ENCODE measurements at places on chromosomes 11 and 22.

GRCh38 chr11:134063124-134063495, 5.8 kb upstream of the JAM3 start:
- no peak for DNase-seq

DNA sequence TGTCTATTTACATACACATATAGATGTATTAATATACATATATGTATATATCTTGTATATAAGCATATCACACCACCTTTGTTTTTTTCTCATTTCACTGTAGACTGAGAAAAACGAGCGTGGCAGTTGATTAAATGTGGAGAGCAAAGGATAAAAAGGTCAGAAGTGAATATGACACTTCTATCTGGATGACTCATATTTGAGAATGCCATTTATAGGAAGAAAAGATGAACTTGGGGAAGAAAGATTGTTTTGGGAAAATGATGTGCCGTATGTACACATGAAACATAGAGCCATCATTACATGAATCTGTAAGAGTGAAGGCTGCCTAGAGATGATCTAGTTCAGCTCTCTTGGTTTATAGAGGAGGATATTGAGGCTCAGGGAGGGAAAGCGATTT, 28.7 kb downstream of the AMOTL1 start:
- DNase-seq = peak; percentile 60

DNA sequence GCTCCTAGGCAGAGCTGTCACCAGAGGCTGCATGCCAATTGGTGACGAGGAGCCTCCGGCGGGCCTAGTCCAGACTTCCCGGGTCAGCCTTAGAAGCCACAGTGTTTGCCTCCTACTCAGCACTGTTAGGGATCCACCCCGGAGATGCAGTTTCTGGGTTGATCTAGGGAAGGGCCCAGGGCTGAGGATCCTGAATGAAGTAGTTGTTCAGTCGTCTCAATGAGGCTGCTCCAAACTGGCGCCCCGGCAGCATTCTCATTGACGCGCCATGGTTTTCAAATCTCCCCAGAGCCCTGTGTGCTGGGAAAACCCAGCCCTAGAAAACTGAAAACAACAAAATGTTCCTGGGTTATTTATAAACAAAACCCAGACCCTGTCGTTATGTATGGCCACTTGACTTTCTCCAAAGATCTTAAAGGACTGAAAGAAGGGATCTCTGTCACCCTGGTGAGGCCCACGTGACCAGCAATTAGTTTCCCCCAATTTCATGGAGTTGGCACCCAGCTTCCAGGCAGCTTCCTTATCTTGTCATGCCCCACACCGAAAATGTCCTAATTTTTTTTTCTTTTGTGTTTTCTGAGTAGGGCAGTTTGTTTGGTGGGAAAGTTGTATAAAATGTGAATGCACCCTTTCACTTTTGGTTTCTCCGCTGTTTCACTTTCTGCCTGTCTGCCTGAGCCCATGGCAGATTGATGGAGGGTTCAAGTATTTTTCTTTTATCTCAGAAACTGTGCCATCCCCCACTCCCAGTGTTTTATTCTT, 2.0 kb upstream of the EHD1 start:
- no peak for DNase-seq

DNA sequence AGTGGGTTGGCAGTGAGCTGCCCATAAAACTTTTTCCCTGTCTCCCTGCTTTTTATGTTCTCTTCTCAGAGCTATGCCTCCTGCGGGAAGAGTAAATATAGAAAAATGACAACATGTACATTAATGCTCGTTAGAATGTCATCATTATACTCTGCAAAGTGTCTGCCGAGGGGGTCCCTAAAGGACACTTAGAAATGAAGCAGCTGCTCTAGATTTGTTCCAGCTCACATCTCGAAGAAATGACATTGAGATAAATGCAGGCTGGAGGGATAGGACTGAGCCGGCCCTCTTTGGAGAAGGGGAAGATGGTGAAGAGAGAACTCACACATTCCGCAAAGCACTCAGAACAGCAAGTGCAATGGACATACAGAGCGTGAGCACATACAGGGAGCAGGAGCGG, 240.0 kb downstream of the NXPE2 start:
- DNase-seq = no peak

GRCh38 chr11:3148990-3149851, 15.9 kb downstream of the OSBPL5 start:
- DNase-seq = no peak

DNA sequence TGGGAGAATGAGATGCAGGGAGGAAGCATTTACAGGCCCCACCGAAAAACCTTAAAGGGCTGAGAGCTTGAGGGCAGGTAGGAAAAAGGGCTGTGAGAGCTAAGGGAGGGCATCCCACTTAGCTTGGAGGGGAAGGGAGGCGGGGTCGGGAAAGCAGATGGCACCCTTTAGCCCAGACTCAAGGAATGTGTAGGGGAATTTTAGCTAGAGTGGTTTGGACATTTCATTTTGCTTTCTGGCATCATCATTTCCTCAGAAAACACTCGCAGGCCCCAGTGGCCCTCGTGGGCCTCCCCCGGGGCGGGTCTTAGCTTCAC, 846 bp upstream of the STIM1 start:
- DNase-seq = no peak

DNA sequence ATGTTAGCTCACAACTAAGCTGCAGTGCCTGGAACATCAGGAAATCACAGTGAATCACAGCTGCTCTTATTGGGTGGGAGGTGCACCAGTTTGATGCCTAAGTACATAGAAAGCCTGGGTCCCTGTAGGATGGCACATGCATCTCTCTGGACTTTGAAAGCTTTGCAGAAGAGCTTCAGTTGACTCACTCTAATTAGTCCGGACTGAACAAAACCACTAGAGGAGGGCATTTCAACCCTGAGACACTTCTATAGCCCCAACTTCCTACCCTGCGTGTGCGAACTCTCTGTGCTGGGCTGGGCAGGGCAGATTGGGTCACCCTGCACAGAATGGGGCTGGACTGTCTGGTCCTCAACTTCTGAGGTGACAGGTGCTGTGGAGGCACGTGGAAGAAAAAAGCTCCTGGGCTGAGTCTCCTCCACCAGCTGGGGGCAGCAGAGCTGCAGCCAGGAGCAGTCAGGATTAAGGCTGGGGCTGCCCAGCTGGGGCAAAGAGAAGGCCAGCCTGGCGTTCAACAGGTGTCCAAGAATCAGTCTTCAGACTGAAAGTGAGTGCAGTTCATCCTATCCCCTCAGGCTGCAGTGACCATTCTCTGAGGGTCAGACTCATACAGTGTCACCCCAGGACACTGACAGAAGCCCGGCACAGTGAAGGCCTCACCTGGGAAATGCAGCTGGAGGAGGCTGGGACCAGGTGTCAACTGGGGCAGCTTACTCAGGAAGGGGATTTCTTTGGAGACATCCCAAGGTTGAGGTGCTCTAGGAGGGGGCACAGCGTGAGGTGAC, 22.1 kb downstream of the GGTLC2 start:
- DNase-seq = peak; percentile 52

- DNase-seq = no peak
These were observed 7.5 kb upstream of the OR8G1 start for GRCh38 chr11:124233376-124233775.

DNA sequence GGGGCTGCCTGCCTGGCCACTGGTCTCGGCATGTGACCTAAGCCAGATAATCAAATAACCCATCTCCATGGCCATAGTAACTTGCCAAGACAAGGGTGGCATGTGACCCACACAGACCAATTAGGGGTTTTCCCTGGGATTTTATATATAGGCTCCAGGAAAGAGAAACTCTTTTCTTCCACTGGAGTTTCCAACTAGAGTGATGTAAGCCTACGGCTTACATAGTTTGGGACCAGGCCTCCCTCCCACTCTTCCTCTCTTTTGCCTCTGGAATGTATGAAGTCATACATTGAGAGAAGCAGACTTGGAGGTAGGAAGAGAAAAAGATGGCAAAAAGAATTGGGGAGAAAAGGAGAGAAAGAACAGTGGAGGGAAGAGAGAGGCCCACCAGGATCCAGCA, 84.6 kb upstream of the LDLRAD3 start:
- DNase-seq = no peak

- DNase-seq = peak; percentile 88
These were observed 4.9 kb upstream of the ATP6V1E1 start for GRCh38 chr22:17633217-17633997.

GRCh38 chr22:27107824-27108223, 450.4 kb downstream of the MIAT start:
- peak; percentile 98 for DNase-seq

GRCh38 chr22:49730656-49731055, 97.0 kb downstream of the BRD1 start:
- no peak for DNase-seq

DNA sequence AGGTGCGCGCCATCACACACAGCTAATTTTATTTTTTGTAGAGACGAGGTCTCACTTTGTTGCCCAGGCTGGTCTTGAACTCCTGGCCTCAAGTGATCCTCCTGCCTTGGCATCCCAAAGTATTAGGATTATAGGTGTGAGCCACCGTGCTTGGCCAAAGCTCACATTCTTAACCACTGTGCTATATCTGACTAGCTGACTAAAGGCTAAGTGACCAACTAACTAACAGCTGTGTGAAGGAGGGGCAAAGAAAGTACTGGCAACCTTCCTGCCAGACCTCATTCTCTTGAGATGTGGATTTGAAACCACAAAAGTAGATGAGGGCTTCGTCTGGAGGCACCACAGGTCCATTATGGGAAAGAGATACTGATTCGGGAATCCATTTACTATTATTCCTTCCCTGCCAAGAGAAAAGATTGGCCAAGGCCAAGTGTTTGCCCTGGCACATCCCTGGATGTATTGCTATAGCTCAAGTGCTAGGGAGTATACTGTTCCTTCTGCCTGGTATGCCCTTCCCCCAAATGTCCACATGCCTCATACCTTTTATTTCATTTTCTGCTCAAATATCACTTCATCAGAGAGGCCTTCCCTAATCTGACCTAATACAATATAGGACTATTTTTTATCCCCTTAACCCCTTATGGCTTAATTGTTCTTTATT, 52.7 kb upstream of the RRM1 start:
- no peak for DNase-seq

DNA sequence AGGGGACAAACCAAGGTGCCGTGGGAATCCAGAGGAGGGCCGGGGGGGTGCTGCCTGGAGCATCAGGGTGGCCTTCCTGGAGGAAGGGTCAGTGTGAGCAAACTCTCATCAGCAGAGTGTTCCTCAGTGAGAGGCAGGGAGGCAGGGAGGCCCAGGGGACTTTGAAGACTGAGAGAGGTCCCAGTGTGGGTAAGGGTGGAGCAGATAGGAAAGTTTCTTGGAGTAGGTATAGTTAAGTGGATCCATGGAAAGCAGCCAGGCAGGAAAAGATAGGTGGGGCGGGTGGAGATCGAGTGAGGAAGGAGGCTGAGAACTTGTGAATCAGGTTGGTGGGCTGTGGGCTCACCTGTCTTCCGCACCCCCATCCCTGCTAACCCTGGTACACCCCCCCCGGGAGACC, 9.3 kb downstream of the UPK3A start:
- DNase-seq = no peak

- peak; percentile 60 for DNase-seq
These were observed 72.8 kb upstream of the KCNQ1OT1 start for GRCh38 chr11:2772544-2773031.

DNA sequence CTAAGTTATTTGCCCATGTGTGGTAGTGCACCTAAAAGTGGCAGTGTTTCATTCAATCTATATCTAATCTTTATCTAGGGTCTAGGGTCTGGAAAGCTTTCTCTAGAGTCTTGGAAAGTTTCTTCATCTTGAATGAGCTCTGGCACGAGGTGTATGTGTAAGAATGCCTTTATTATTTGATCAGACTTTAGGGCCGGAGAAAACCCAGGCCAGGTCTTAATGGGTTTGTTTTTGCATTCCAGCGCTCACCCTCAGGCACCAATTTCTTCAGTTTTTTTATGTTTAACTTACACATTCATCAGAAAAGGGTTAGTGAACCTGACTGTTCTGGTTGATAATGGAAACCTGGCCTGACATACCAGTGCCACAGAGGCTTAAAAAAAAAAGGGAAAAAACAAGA, 68.3 kb upstream of the SLN start:
- no peak for DNase-seq

GRCh38 chr11:396948-397548, 3.0 kb downstream of the PKP3 start:
- peak; percentile 82 for DNase-seq

GRCh38 chr11:65058012-65058411, 341 bp downstream of the NAALADL1 start:
- DNase-seq = no peak

DNA sequence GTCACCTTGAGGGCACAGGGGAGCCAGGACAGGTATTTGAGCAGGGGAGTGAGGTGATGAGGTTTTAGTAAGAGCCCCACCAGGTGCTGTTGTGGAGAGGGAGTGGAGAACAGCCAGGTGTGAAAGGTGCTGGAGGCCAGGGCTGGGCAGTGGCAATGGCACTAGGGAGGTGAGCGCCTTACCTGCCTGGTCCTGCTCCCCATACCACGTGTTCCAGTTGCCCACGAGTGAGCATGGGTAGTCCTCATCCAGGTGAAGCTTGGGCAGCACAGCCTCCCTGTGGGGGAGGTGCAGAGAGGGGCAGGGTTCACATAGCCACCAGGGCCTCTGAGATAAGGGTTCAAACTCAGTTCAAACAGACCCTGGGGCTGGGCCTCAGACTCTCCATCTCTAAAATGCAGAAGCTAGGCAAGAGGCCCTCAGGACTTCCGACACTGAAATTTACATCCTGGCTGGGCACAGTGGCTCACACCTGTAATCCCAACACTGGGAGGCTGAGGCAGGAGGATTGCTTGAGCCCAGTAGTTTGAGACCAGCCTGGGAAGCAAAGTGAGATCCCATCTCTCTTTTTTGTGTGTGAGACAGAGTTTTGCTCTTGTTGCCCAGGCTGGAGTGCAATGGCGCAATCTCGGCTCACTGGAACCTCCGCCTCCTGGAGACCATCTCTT, 11.8 kb downstream of the NIPSNAP1 start:
- DNase-seq = no peak

- no peak for DNase-seq
These were observed 973.6 kb upstream of the TENM4 start for GRCh38 chr11:80414181-80415165.

DNA sequence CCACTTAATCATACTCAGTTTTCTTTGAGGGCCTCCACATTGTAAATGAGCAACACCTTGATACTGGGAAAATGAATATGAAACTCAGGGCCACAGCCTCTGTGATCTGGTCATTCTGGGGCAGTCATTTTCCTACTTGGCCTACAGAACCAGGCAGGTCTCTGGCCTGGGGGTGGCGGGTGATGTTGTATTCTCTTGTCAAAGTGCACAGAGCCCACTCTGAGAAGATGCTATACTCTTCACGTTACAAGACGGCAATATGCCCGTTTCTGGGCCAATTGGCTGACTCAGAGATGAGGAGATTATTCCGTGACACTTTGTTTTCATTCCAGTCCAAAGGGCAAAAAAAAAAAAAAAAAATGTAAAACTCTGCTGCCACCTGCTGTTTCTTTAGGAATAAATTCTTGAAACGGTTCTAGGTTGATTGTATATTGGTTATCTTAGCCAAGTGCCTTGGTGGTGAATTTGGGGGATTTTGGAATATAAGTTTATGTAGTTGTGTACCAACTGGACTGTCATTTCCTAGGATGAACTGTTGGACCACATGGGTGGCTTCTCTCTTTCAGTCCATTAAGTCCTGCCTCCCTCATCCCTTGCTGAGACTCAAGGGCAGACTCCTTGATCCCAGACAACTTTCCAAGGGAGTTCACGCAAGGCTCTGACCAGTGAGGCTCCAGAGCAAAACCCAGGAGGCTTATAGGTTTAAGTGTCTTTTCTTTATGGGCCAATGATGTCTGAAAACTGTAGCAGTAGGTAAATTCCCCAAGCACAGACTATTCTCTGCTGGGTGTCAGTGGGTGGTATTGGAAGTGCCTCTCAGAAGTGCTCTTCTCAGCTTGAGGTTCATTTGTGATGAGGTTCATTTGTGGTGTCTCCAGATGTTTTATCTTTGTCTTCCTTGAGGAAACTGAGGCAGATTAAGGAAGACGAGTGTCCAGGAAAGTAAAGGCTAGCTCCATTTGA, 18.2 kb downstream of the ADM start:
- peak; percentile 93 for DNase-seq
